Stimulated activated CD8-positive, alpha-beta memory T cell treated with anti-CD3 and anti-CD28 coated beads, Interleukin-12 subunit alpha, Interleukin-12 subunit beta, amount 100 ng/mL, for 4 hours (primary cell): ENCODE measurements at places on chromosomes 16 and 17.

DNA sequence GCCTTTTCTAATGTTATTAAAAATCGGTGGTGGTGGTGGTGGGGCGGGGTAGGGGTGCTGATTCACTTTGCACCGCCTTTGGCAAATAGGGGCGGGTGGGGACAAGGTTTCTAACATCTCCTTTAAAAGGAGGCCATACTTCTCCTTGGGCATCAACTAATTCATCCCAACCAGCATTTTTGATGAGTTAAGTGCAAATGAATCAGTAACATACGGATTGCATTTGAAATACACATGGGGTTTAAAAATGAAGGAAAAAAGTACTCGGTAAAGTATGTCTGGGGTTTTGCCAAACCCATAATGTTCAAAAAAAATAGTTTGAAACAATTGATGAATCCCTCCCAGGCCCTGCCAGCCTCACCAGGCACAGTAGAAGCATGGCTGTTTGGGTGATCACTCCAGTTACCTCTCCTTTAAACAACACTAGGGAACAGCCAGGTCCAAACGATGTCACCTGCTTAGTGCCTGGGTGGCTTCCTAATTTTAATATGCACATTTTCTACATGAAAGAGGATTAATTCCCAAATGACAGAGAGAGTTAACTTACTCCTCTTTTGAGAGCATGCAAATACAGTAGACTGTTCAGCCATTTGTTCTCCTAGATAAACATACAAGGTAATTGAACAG, 107.2 kb downstream of the ANKFN1 start:
- no peak for DNase-seq

GRCh38 chr17:16987830-16988601, 16.1 kb upstream of the TNFRSF13B start:
- DNase-seq = peak; percentile 30

GRCh38 chr16:2829501-2830354, at the start of gene ZG16B:
ZG16B (plus strand) TSS chr16:2830303; CDS start chr16:2830442, 139 bp downstream.
- DNase-seq = no peak

- DNase-seq = no peak
Observed at GRCh38 chr17:16879686-16880085, 92.2 kb downstream of the TNFRSF13B start.

GRCh38 chr17:28957277-28957991, 6.1 kb upstream of the PHF12 start:
- DNase-seq = no peak

- DNase-seq = no peak
Observed at GRCh38 chr17:32015245-32016013, 8.2 kb downstream of the LRRC37B start.

DNA sequence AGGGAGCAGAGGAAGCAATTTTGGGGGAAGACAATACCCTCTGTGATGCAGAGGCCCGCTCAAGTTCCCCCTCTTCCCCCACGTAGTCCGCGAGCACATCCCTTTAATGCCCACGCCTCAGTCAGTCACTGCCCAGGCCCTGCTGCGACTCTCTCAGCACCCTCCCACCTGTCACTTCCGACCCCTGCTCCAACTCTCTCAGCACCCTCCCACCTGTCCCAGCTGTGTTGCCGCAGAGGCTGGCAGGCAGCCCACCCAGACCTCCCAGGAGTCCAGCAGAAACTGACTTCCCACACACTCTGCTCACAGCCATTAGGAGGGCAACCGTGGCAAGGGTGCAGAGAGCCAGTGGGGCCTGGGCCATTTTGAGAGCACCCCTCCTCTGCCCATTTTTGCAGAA, 92.7 kb downstream of the WSCD1 start:
- no peak for DNase-seq

- no peak for DNase-seq
Observed at GRCh38 chr16:70276392-70276791, 12.9 kb downstream of the AARS1 start.

DNA sequence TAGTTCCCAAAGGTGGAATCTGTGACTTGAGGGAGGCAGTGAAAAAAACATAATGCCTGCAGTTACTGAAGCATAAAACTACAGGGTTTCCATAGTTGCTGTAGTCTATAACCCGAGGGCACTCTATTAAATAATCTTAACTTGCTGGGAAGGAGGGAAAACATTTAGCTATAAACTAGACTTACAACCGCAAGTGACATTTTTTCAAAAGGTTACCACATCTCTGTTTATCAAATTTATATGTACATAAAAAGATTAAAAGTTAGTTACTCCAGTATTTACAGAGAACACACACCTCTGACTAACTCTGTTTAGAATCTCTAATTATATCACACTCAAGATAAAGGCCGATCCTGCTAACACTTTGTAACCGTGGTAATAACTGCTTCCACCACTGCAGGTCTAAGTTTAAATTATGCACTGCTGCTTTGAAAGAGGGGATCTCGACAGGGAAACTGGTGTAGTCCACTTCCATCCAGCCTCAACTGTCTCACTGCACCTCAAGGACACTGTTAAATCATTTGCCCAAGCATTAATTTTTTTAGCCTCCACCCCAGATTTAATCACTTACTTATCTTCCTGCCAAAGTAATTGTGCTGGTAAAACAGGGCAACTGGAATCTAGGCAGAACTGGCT, 14.6 kb downstream of the KCNJ16 start:
- no peak for DNase-seq

DNA sequence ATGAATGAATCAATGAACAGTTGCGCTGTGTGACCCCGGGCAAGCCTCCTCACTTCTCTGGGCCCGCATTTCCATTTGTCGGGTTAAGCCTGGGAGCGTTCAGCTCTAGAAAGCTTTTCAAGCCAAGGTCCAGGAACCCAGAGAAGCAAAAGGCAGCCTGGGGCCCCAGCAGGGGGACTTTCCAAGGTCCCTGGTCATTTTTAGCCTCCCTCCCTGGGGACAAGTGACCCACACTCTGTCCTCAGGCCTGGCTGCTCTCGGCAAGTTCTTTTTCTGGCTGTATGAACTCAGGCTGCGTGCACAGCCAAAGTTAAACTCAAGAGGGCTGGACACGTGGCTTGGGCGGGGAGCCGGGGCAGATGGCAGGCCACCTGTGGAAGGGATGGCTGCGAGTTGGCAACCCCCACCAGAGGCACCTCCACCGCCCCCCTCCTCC, 41.4 kb upstream of the CIBAR2 start:
- DNase-seq = no peak

DNA sequence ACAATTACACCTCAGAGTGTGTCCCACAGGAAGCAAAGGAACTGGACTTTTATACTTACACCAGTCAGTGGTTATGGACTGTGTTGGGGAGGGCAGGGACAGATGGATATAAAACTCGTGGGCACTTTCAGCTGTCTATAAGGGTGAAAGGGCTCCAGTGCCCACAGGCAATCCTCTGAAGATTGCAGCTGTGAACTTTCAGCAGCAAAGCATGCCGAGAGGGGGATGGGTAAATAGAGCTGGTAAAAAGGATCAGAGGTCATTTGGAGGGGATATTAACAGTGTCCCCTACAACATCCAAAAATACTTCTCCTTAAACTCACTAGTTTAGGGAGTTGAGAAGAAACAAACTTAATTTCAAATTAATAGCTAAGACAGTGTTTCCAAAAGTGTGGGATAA, 13.3 kb upstream of the RFWD3 start:
- DNase-seq = no peak
